Ascending aorta (tissue), 2 donors: ENCODE measurements at places on chromosomes 3 and 15. TPM values are rescaled to one million over a fixed set of nuclear protein-coding genes. Genes with fewer than 3 reads are reported as not detected.

P2RY1 gene
- total RNA-seq = 8.8 TPM

ITIH1 gene
- 2.0 TPM for total RNA-seq

REC114 gene
- total RNA-seq = not detected

C3orf80 gene
- total RNA-seq = not detected

ATP2B2 gene
- total RNA-seq = not detected

CACNA2D3 gene
- total RNA-seq = not detected

TFG gene
- total RNA-seq = 64.9 TPM

CHST13 gene
- total RNA-seq = not detected

NR2E3 gene
- not detected for total RNA-seq

FRMD5 gene
- total RNA-seq = not detected

CELSR3 gene
- total RNA-seq = 2.6 TPM

ALS2CL gene
- total RNA-seq = 49.0 TPM

- no peak for DNase-seq
Observed at GRCh38 chr3:38604246-38604645, 45.2 kb downstream of the SCN5A start.

DNA sequence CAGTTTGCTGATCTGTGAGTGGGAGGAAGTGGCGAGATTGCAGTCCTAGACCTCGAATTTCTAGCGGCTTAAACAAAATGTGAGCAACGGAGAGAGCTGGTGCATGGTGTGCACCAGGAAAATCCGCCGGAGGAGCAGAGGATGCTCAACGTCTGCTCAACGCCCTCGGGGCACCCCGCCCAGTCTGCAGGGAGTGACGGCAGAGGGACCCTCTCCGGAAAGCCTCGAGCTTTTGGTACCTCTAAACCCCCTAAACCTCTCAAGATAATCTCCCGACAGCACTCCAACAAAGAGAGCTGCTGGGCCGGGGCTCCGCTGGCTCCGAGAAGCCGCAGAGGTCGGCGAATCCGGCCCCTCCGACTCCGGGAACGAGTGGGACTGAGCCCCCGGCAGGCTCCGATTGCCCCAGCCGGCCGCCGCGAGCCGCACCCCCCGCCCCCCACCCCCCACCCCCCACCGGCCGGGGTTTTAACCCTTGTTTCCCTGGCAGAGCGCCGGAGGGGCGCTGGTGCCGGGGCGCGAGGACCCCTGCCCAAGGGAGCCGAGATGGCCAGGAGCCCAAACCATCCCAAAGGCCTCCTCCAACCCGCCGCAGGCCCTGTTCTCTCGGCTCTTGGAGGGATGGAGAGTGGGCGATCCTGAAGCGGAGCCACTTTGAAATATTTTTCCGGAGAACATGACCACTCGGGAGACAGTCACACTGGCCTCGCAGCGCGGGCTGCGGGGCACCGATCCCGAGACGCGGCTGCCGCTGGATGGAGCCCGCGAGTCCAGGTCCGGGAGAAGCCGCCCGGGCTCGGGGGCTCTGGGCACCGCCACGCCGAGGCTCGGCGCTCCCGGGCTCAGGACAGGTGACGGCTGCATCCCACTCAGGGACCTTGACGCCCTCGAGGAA is 1.5 kb downstream of the MEGF11 start:
- DNase-seq = no peak

GRCh38 chr3:123154020-123154985 is 47.4 kb upstream of the SEC22A start:
- DNase-seq = no peak

GRCh38 chr15:39183164-39183881 is 397.6 kb upstream of the THBS1 start:
- no peak for DNase-seq

- no peak for DNase-seq
Observed at GRCh38 chr3:5231074-5231473, 43.6 kb downstream of the EDEM1 start.

DNA sequence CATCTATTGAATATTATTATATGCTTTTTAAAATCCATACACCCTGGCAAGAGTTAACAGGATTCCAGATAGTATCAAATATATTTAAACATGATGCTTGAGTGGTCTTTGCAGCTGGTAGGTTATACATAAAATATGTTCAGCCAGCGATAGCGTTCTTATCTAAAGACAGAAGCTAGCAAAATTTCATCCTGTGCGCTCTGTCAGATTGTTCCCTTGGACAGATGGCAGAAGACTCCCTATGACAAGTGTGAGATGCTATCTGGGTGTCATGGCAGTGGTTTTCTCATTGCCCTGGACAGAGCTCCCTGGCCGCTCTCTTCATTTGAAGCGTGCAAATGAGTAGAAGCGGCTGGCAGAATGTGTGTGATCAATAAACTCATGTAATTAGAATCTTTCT is 175.2 kb upstream of the SOX14 start:
- DNase-seq = no peak

DNA sequence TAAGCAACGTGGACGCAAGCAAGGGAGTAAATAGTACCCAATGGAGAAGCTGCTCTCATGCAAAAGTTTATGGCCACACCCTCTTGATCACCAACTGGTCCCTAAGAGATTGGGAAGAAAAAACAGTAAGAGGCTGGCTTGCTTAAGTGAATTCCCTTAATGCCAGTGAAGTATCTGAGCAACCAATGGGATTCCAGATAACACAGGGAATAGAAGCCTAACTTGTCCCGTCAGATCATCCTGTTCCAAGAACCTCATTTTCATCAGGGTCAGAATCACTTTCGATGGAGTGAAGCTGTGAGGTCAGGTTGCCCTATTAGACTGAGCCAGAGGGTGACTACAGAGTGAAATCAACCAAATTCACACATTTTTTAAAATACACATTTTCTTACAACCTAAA is 104.3 kb downstream of the CD47 start:
- no peak for DNase-seq

- DNase-seq = no peak
Observed at GRCh38 chr15:74730619-74731316, 5.4 kb upstream of the CYP1A1 start.

- DNase-seq = no peak
Observed at GRCh38 chr3:38717355-38718240, 68.1 kb upstream of the SCN5A start.

- DNase-seq = no peak
Observed at GRCh38 chr15:68683026-68683425, 104.2 kb downstream of the CORO2B start.

DNA sequence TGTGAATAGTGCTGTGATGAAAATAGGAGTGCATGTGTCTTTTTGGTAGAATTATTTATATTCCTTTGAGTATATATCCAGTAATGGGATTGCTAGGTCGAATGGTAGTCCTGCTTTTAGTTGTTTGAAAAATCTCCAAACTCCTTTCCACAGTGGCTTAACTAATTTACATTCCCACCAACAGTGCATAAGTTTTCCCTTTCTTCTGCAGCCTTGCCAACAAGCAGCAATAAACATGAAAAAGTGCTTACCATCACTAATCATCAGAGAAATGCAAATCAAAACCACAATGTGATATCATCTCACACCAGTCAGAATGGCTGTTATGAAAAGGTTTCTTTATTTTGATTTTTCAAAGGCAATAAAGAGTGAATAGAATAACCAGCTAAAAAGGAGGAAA is 1105.9 kb downstream of the NAALADL2 start:
- DNase-seq = no peak

- DNase-seq = no peak
Observed at GRCh38 chr15:83869341-83869740, 215.4 kb downstream of the ADAMTSL3 start.

- no peak for DNase-seq
Observed at GRCh38 chr3:39272191-39272590, 7.6 kb downstream of the CX3CR1 start.

- no peak for DNase-seq
Observed at GRCh38 chr3:39226106-39226741, 33.8 kb upstream of the XIRP1 start.

DNA sequence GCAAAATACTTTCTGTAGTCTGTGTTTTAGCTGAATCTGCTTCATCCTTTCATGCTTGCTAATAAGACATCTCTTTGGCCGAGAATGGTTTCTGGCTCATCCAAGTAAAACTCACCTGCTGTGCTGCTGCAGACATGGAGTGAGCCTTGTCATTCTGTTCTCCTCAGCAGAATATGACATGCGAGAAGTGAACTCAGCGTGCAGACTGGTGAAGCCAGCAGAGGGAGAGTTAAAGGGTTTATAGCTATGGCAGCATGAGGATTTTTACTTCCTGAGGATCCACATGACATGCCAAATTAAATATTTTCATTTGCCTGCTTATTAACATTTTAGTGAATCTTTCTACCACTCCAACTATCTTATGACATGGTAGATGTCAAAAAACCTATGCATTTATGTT is 658.4 kb upstream of the NECTIN3 start:
- DNase-seq = no peak

GRCh38 chr3:171752329-171752728 is 58.0 kb downstream of the PLD1 start:
- no peak for DNase-seq

GRCh38 chr15:101310161-101310480 is 15.1 kb upstream of the SNRPA1 start:
- no peak for DNase-seq

GRCh38 chr3:181912384-181912783 is 200.7 kb downstream of the SOX2 start:
- DNase-seq = no peak

DNA sequence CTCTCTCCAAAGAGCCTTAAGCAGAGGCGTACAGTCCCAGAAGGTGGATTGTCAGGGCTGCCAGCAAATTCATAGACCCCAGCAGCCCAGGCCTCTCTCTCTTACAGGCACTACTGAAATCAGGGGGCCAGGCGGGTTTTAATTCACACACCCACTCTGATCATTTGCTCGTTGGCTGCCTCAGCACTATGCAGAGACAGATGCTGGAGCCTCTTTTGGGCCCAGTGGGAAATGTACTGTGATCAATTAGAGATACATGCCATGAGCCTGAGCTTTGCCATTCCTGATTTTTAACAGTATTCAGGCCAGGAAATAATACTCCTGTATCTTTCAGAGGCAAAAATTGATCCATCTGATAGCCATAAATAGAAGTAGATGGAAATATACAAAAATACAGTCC is 53.0 kb downstream of the CMTM6 start:
- peak; percentile 24 for DNase-seq

GRCh38 chr15:83711236-83711635 is 57.3 kb downstream of the ADAMTSL3 start:
- DNase-seq = no peak

DNA sequence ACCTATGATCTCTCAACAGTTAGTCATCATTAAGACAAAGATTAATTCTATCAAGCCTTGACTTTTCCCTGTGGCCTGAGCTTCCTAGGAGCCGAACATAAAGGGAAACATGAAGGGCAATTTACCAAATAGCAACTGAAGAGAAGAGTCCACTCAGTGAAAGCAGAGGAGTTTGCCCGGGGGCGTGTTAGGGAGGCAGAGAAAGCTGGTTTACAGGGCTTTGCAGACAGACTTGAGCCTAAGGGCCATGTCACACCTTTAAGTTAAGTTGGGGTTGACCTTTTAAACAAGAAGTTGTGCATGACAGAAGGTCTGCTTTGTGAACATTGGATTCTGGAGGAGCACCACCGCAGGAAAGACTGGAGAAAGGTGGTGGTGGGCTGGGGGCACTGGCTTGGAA is 701.8 kb upstream of the CFAP20DC start:
- DNase-seq = no peak

DNA sequence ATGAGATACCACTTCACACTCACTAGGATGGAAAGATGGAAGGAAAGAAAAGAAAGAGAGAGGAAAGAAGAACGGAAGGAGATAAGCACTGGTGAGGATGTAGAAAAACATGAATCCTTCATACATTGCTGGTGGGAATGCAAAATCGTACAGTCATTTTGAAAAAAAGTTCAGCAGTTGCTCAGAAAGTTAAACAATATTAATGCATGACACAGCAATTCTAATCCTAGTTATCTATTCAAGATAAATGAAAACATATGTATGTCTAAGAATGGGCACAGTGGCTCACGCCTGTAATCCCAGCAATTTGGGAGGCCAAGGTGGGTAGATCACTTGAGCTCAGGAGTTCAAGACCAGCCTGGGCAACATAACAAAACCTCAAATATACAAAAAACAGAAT is 59.1 kb downstream of the SENP7 start:
- DNase-seq = no peak

DNA sequence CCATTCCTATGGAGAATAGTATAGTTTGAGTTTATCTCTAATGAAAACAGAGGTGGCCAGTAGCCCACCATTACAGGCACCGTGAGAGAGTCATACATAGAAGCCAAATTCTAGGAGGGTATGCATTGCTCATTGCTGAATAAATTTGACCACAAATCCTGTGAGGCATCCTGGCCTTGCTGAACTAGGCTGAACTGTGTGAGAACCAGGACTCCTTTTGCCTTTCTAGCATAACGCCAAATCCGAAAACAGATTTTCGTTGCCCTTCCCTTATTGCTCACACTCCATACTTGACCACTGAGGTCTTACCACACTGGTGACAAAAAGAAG is 50.4 kb downstream of the SLC2A2 start:
- DNase-seq = no peak

DNA sequence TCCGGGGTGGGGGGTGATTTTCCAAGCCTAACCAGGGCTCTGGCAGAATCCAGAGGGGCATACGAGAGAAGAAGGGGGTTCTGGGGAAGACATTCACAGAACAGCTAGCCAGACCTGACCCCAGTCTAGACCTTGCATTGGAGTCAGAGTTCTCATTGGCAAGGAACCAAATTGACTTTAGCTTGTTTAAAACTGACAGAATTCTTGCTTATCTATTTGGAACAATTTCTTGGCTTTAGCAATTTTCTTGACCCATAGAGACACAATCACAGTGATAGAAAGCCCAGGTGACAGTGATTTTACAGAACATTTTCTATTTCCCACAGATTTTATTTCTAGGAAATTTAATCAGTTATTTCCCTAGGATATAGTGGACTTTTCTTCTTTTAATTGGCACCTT is 23.6 kb upstream of the ATP11B start:
- no peak for DNase-seq

GRCh38 chr3:72004749-72005292 is 219.9 kb upstream of the PROK2 start:
- no peak for DNase-seq

GRCh38 chr3:148923592-148923991 is 58.5 kb downstream of the CPA3 start:
- DNase-seq = no peak

DNA sequence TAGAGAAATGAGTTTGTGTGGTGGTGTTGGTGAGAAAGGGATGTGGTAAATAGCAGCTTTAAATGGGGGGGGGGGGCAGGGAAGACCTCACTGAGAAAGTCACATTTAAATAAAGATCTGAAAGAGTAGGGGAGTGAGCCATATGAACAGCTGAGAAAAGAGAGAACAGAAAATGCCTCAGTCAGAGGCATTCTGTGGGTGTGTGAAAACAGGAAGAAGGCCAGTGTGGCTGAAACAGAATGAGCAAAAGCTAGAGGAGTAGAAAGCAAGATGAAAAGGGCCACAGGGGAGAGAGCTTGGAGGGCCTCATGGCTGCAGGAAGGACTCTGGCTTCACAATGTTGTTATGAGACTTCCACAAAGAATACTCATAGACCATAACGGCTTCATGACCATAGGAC is 783.3 kb downstream of the ZPLD1 start:
- DNase-seq = no peak
